ENCODE measurements at places on chromosomes 13 and 19. TPM values are rescaled to one million over a fixed set of nuclear protein-coding genes. Genes with fewer than 3 reads are reported as not detected.
A peak's percentile ranks its signal among the peaks of the same experiment; 100 is the strongest.

DNA sequence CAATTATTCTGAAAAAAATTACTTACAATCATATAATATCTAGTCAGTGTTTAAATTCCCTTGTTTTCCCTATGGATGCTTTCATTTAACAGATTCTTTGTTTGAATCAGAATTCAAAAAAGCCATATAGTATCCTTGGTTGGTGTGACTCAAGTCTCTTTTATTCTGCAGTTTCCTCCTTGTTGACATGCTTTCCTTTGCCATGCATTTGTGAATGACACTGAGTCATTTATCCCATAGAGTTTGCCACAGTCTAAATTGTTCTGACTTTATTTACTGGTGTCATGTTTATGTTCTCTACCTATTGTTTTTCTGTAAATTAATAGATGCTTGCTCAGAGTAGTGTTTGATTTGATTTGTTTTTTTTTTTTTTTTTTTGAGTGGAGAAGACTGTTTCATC, 893.8 kb upstream of the SLC10A2 start:
- H3K4me3 ChIP-seq, result no peak overlapping the region
- no peak overlapping the region for H3K27ac ChIP-seq
- no peak for DNase-seq
- H3K27me3 ChIP-seq, result no peaks in the 10 kb centered on the region
- H3K36me3 ChIP-seq, result no peaks in the 10 kb centered on the region

Gene LPAR6
- total RNA-seq, result 3.1 TPM

GRCh38 chr19:33311326-33311682, 9.0 kb upstream of the CEBPA start:
- no peaks in the 10 kb centered on the region for H3K27me3 ChIP-seq
- no peaks in the 10 kb centered on the region for H3K4me1 ChIP-seq
- H3K4me3 ChIP-seq, result no peak overlapping the region
- no peak for DNase-seq
- H3K36me3 ChIP-seq, result no peaks in the 10 kb centered on the region

Gene ABCA7
- 10.3 TPM for total RNA-seq

DNA sequence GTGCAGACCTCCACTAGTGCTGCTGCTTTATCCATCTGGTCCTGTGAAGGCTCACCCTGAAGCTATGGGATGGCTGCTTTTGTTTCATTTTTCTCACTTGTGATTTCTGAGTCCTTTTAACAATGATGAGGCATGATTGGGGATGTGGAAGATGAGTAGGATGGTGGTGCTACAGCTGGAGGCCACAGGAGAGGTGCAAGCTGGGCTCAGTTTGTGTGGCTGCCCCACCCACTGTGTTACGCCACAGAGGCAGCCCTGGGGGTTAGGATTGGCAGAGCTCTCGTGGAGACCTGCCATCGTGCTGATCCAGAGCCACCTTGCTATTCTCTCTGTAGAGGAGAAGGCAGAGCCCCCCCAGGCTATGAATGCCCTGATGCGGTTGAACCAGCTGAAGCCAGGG, 19.6 kb upstream of the QTRT1 start:
- no peak overlapping the region for H3K4me3 ChIP-seq
- H3K27ac ChIP-seq, result no peak overlapping the region
- H3K36me3 ChIP-seq, result peaks cover 88% of the 10 kb centered on the region
- no peaks in the 10 kb centered on the region for H3K4me1 ChIP-seq

DNA sequence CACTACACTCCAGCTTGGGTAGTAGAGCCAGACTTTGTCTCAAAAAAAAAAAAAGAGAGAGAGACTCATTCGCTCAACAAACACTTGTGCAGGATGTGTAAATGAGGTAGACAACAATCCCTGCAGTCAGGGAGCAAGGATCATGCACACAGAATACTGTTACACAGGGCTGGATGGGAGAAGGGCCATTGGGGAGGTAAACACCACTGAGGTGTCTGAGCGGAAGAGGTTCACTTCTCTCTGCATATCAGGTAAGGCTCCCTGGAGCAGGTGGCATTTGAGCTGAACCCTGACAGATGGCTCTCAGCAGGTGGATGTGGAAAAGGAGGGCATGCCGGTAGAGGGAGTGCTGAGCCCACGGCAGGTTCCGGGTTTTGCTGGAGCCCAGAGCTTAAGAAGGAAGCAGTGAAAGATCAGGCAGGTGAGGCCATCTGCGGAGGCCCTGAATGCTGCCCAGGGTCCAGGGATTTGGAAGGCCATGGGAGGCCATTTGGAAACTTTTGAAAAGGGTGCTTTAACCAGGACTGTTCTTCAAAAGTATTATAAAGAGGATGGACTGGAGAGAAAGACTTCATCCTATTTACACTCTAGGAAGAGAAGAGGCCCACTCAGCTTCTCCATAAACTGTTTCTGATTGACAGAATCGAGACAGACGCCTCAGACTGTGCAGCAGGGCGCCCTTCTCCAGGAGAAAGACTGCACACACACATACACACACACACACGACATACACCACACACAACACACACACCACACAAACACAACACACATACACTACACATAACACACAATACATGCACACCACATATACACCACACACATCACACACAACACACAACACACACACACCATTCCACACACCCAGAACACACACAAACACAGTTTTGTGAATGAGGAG, 199.4 kb downstream of the USP12 start:
- H3K4me1 ChIP-seq, result no peaks in the 10 kb centered on the region
- DNase-seq, result peak; percentile 31
- H3K27me3 ChIP-seq, result peaks cover 11% of the 10 kb centered on the region
- no peak overlapping the region for H3K4me3 ChIP-seq
- H3K27ac ChIP-seq, result no peak overlapping the region

- DNase-seq, result no peak
- H3K4me3 ChIP-seq, result no peak overlapping the region
- H3K27me3 ChIP-seq, result no peaks in the 10 kb centered on the region
- no peak overlapping the region for H3K27ac ChIP-seq
Measured at GRCh38 chr19:2550431-2551171, 74.7 kb downstream of the GADD45B start.

DNA sequence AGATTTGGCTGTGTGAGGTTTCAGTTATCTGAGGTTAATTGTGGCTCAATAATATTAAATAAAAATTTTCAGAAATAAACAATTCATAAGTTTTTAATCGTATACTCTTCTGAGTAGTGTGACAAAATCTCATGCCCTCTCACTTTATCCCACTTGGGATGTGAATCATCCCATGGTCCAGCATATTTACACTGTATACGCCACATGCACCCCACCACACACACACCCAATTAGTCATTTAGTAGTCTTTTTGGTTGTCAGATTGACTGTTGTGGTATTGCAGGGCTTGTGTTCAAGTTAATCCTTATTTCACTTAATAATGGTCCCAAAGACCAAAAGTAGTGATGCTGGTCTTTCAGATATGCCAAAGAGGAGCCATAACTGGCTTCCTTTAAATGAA, 66.4 kb upstream of the PCDH9 start:
- no peak for DNase-seq
- no peaks in the 10 kb centered on the region for H3K36me3 ChIP-seq
- no peak overlapping the region for H3K4me3 ChIP-seq
- H3K4me1 ChIP-seq, result peaks cover 30% of the 10 kb centered on the region
- no peak overlapping the region for H3K27ac ChIP-seq
- H3K27me3 ChIP-seq, result no peaks in the 10 kb centered on the region
